Hippocampal formation (tissue), 2 donors: ENCODE measurements at places on chromosomes 2 and 18.
A peak's percentile ranks its signal among the peaks of the same experiment; 100 is the strongest.

DNA sequence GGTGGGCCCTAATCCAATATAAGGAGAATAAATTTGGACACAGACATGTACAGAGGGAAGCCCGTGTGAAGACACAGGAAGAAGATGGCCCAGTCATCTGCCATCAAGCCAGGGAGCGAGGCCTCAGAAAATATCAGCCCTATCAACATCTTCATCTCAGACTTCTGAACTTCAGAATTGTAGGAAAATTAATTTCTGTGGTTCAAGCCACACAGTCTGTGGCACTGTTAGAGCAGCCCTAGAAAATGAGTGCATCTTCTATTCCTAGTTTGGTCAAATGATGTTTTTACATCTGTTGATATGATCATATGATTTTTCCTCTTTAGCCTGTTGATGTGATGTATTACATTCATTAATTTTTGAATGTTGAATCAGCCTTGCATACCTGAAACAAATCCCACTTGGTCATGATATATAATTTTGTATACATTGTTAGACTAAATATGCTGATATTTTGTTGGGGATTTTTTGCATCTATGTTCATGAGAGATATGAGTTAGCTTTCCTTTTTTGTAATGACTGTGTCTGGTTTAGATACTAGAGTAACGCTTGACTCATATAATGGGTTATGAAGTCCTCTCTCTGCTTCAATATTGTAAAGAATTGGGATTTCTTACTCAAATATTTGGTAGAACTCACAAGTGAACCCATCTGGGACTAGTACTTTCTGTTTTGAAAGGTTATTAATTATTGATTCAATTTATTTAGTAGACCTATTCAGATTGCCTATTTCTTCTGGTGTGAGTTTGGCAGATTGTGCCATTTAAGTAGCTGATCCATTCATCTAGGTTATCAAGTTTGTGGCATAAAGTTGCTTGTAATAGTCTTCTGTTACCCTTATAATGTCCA is 451.4 kb downstream of the EIPR1 start:
- DNase-seq: no peak

GRCh38 chr18:37564711-37565100 is 892 bp downstream of the CELF4 start:
- DNase-seq: peak; percentile 60

DNA sequence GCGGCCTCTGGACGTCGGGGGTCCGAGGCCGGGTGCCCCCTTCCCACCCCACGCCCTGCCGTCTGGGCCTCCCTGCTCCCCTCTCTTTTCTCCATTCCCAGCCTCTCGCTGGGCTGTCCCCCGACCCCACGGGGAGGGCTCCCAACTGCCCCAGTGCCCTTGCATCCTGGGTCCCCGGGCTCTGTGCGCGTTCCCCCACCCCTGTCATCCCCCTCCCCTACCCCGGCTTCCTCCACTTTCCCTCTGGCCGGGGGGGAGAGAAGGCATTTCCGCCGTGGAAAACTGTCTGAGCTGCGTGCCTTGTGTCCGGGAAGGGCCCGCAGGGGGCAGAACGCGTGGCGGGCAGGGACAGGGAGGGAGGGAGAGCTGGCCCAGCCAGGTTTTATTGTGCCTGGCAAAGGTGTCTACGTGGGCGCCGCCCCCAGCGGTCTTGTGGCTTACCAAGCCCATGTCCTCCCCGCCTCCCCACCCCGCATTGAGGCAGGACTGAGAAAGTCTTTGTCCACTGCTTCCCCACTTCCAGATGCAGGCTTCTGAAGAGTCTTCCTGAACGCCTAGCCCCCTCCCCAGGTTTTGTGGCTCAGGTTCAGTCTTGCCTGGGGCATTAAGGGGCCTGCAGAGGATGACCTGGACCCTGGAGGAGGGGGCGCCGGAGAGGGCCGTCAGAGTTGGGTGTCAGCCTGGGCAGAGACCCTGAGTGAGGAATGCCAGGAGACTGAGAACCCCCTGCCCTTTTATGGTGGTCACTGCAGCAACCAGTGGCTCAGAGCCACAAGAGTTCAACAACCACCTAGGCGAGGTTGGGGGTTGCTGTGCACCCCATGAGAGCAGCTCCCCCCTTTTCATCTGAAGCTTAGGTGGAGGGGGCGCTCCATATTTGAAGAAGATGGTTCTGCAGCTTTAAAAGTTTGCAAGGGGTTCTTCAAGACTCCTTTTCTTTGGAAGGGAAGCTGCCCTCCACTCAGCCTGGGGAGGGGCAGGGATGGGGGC is 1.3 kb downstream of the ITM2C start:
- peak; percentile 55 for DNase-seq

- no peak for DNase-seq
Observed at GRCh38 chr2:239027391-239028252, 179.7 kb downstream of the TWIST2 start.

- no peak for DNase-seq
Observed at GRCh38 chr2:40458271-40458794, 6.4 kb upstream of the SLC8A1 start.

DNA sequence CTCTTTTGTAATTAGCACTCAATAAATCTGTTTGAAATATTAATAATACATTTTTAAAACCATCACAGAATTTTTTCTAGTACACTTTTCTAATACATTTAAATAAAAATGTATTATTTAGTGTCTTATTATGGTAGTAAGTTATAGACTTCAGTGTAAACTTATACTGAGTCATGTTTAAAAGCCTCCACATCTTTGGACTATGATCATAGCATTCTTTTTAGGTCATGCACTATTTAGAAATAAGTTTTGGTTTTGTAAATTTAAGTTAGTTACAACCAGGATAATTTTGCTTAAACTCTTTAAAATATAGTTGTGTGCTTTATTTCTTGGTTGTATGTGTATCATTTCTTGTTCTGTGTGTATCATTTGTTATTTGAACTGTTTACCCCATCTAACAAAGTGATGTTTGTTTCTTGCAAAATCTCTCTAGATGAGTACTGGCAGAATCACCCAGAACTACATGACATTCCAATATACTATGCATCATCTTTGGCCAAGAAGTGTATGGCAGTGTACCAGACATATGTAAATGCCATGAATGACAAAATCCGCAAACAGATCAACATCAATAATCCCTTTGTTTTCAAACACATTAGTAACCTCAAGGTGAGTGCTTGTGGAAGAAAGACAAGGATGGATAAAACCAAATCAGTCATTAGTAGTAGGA is 16.7 kb downstream of the CPSF3 start:
- DNase-seq: no peak

- no peak for DNase-seq
Observed at GRCh38 chr2:71907503-71907902, 240.2 kb downstream of the CYP26B1 start.

DNA sequence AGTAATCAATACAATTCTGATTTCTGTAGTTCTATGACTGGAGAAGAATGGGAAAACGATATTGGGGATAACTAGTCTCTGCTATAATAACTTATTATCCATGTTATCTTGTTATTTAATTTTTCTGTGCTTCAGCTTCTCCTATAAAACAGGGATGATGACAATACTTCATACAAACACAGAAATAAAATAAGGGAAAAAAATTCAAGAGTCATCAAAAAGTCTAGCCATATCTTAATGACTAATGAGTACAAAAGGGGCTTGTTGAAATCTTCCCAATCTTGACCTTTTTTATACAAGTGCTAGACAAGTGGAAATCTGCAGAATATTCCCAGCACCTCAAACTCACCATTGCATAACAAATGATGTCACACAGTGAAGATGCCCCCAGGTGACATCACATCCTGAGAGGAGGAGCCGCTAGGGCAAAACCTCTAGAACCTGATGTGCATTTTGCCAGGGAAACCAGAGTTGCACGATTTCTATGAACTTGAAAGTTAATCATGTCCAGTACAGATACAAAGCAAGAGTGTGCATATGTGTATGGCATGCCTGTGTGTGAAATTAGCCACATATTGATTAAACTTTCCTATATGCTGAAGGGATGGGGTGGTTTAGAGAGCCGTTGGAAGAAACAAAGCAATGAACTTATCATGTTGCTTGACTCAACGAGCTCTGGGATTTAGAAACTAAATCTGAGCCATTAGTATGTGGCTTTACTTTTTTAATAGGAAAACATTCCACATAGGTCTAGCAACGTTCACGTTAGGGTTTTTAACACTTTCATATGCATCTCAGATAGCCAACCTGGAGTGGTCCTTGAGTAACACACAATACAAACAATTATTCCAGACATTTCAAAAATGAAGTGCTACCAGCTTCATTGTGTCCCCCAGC is 278.9 kb downstream of the SLC4A3 start:
- no peak for DNase-seq

GRCh38 chr2:183186296-183186695 is 62.1 kb downstream of the NUP35 start:
- DNase-seq: no peak
